ENCODE measurements at places on chromosomes 2 and 18.

DNA sequence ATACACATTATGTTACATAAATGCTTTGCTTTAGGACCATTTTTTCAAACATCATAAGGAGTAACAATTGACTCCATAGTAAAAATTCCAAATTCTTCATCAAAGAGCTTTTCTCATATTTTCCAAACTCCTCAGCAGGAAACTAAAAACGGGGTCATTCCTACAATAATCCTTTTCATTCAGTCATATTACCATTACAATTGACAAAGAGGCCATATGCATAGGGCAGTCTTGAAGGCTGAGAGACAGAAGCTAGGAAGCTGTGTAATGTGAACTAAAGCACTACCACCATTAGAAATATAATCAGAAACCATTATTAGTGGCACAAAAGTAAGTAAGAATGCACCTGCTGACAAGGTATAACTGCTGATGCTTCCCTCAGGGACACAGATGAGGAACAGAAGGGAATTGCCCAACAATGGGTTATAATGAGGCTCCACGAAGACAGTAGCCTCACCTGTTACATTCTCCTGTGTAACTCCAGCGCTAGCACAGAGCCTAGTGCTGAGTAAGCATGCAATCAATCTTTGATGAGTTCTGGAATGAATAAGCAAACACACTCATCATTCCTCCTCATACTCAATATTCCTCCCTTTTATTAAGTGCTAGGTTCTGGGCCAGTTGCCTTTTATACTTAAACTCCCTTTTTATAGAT lies 942.3 kb downstream of the CPS1 start:
- DNase-seq, result no peak

DNA sequence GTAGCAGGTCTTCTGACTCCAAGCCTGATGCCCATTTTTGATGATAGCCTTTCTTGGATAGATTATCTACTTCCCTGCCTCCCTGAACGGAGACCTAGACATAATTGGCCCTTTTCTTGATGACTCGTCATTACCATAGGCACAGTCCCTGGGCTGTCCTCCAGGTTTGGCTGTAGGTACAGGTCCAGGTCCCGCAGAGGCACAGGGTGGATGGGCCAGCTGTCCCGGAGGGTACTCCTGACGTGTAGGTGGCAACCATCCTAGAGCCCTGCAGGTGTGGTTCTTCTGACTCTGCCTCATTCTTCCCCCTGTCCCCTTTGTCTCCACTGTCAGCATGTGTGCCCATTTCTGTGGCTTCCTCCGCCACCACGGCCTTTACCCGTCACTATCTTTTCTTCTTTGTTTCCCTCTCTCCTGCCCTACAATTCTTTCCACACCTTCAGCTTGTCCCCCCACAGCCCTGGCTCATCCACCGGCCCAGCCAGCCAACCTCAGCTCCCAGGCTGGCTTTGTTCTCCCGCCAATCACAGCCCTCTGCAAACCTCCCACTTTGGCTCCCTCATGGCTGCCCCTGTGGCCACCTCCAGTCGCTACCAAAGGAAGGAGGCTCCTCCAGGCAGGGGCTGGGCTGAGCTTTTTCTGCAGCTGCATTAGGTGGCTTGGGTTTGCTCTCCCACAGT lies 102.8 kb downstream of the SMAD7 start:
- DNase-seq, result no peak

DNA sequence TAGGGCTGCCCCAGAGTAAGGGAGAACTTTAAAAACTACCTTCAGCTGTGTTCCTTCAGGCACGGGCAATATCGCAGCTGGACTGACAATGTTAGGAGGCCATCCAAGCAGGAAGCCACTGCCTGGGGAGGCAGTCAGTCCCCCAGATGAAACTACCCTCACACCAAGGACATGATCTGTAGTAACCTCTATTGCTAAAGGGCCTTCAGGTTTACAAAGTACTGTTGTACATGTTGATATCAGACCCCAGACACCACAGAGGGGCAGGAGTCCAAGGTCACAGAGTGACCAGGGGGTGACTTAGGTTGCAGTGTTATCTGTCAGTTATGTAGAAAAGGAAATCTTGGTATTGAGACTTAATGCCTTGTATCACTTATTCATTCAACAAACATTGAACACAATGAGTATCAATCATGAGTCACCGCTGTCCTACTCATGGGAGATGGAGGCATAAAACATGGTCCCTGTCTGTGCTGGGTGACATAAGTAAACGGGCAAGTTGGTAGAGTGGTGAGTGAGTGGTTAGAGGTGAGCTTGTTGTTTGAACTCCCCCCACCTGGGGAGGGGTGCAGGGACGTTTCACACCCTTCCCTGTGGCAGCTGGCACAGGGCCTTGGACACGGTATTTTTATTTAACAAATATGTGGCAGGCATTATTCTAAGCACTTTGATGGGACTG lies 7.1 kb downstream of the CABLES1 start:
- no peak for DNase-seq

DNA sequence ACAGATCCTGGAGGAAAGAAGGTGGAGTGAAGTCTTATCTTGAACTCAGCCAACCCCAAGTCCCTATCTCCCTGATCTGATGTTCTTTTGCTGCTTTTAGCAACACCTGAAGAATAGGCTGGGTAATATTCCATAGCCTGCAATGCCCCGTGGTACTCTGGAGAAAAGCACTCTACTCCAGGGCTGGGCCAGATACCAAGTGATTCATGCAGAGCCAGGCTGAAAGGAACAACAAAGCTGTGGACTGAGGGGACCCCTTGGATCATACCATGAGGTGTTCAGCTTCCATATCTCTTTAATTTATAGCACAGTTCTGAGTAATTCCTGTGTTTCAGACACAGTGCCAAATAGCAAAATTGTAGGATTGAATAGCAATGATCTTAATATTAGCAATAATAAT lies 130.6 kb downstream of the NXPH2 start:
- no peak for DNase-seq

GRCh38 chr2:16197504-16198147 lies 257.3 kb downstream of the MYCN start:
- no peak for DNase-seq

DNA sequence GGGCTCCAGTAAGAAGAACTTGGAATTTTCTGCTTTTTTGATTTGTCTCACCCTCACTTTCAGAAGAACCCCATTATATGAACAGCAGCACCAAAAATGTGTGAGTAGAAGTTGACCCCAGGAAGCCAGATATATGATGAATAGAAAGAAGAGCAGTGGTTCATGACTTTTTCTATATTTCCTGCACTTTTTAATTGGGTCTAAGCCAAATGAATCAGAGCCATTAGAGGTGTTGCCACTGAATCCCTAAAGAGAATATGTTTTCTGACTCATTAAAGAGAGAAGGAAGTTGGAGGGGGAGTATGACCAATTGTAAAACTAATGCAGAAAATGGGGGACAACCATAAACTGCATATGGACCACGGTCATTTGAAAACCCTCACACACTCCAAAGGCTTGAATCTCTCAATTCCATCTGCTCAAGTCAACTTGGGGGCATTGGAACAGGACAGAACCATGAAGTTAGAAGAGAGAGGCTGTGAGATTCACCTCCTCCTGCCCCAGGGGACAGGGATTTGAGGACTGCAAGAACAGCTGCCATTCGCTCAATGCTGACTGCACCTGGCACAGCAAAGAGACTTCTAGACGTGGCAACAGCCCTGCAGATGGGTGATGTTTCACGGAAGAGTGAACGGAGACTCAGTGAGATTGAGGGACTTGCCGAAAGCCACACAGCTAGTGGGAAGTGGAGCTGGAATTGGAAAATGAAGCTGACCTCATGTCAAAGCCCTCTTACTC lies 3.0 kb downstream of the DAPL1 start:
- DNase-seq, result peak; percentile 7

- DNase-seq, result no peak
Observed at GRCh38 chr2:220445429-220446105, 818.1 kb downstream of the SLC4A3 start.

DNA sequence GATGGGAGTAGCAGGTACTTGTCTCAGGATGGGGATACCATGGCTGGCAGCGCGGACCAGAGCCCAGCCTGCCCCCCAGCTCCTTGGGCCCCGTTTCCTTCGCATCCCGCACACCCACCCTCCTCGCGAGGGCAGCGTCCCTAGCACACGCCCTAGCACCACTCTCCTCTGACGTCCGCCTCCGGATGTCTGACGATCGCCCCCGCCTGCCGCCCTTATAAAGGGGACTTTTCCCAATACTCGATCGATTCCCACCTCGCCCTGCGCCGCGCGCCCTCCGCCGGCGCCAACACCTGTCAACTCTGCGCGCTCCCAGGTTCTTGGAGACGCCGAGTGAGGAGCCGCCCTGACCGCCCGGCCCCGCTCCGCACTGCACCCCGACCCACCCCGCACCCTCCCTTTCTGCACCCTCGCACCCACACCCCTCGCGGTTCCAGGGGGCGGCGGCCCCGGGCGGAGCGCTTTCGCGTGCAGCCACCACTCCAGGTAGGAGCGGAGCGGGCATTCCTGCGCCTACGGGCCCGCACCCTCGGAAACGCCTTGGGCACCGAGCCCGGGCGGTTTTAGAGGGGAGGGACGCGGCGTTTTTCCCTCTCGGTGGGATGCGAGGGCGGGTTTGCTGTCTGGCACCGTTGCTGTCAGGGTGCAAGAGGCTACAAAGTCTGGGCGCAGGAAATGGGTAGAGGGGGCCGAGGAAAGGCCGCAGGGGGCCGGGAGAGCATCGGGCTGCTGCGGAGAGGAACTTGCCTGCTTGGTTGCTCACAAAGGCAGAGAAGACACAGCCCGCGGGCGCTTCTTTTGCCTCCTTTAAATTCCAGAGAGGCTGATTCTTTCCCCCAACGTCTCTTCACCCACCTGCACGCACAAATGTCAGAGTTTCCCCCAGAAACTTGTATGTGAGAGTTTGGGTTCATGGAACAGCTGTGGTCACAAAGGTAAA lies at the start of gene SLC5A7:
SLC5A7 (plus strand) TSS at position 247 of the 940 bp plus-strand sequence. CDS start 1,632 bp downstream, outside the sequence.
- no peak for DNase-seq

- peak; percentile 92 for DNase-seq
Observed at GRCh38 chr2:36277146-36277808, 78.3 kb upstream of the CRIM1 start.

DNA sequence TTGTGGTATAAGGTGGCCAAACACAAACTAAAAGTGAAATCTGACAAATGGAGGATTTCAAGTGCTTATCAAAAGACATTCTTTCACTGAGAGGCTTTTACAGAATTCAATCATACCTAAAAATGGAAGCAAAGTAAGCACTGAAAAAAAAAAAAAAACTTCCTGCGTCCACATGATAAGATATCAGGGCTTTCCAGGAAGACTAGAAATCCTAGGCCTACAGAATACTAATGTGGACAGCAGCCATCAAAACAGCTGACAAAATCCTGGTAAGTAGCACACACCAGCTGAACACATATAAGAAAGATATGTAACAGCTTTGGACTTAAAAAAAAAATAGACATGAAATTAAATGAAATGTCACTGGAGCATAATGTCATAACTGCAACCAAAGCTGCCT lies 178.2 kb downstream of the SUCLG1 start:
- no peak for DNase-seq

DNA sequence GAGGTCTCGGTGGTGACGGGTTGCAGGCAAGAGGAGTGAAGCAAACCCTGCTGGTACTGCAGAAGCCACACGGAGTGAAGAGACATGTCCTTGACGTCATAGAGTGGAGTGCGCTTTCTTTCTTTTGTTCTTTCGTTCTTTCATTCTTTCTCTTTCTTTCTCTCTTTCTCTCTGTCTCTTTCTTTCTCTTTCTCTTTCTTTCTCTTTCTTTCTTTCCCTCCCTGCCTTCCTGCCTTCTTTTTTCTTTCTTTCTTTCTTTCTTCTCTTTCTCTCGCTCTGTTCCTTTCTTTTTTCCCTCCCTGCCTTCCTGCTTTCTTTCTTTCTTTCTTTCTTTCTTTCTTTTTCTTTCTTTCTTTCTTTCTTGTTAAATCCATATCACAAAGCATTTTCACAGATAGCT lies 39.2 kb downstream of the LRRFIP1 start:
- DNase-seq, result no peak

GRCh38 chr18:32753656-32754260 lies 19.1 kb downstream of the KLHL14 start:
- DNase-seq, result no peak

GRCh38 chr2:57726294-57726693 lies 320.3 kb upstream of the VRK2 start:
- DNase-seq, result no peak

DNA sequence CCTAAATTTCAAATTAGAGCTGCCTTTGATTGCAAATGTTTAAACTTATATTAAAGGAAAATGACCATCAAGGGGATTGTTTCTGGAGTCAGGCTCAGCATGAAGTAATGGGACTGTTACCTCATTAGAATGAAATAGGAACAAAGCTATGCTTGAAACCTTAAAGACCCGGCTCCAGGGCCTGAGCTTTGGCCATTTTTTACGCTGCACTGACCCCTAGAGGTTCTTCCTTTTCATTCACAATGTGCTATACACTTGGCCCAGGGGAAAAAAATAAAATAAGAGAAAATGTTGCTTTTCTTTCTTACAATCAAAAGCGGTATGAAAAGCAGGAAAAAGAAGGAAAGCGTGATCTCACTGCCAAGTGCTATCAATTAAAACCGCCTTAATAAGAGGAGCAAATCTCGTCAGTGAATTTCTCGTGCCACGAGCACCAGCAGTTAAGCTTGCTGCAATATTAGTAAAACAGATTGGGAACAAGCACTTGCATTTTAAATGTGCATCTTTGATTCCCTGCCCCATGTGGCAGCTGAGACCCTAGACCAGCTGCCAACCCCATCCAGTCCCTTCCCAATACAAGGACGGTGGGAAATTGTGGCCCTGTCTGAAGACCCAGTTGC lies 96.6 kb downstream of the MBD2 start:
- DNase-seq, result peak; percentile 58

DNA sequence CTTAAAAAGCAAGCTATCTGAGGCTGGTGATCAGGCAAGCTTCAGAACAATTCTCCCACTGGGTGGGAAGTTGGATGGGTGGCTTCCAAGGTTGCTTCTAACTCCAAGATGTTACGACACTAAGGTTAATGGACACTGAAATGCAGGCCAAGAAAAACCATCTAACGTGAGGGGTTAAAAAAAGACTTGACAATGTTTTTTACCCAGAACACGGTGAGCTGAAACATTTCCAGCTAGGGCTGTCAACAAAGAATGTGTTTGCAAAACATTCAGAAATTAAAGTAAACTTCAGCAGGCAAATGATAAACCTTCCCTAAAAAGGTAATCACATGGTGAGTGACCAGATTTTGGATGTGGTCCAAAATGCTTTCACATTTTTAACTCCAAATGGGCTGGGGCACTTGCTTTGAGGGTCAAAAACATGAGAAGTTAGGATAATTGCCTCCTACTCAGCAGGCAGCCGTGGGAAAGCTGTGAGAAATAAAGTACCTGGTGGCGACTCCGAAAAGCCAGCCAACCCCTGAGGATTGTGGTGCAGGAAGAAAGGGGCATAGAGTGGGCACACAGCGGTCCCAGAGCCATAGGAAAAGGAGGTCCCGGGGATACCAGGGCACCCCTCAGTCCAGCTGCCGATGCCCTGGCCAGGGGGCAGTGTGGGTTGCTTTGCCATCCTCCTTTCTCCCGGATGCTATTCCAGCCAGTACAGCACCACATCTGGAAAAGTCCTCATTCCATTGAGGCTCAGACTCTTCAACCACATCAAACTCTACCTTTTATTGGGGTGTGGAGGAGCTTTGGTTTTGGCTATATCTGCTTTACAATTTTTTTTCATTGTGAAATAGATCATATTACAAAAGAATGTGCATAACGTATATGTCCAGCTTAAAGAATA lies 90.0 kb upstream of the ATL2 start:
- peak; percentile 52 for DNase-seq

All from amniotic epithelial cell (primary cell).